ENCODE measurements at places on chromosomes 2 and 18. TPM values are rescaled to one million over a fixed set of nuclear protein-coding genes. Genes with fewer than 3 reads are reported as not detected.

The FTCDNL1 gene
- total RNA-seq: 3.8 TPM

The CMPK2 gene
- total RNA-seq: 7.2 TPM

- H3K4me3 ChIP-seq: no peak overlapping the region
- no peaks in the 10 kb centered on the region for H3K27me3 ChIP-seq
- H3K27ac ChIP-seq: no peak overlapping the region
- H3K4me1 ChIP-seq: peaks cover 6% of the 10 kb centered on the region
- peaks cover 2% of the 10 kb centered on the region for H3K36me3 ChIP-seq
Observed at GRCh38 chr2:172640389-172640788, 84.5 kb downstream of the PDK1 start.

The DRC1 gene
- total RNA-seq: not detected

DNA sequence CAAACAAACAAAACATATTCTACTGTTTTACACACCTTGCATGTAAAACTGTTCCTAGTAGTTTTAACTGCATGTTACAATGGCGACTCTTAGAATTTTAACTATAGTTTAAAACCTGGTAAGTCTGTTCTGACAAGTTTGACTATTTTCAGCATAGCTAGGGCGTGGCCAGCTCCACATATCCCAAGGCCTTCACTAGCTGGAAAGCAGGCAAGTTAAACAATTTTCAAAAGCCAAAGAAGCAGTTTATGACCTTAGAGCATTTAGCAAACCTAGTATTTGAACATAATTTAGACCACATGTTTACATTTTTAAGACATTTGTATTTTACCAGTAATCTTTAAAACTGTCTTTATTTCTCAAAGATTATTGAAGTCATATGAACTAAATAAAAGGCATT is 402.8 kb upstream of the SYT4 start:
- H3K27me3 ChIP-seq: no peaks in the 10 kb centered on the region
- no peak for DNase-seq
- no peak overlapping the region for H3K4me3 ChIP-seq
- no peak overlapping the region for H3K27ac ChIP-seq

The C2orf15 gene
- 1.4 TPM for total RNA-seq

- DNase-seq: peak; percentile 58
- H3K27ac ChIP-seq: no peak overlapping the region
- peak overlapping the region; percentile 75 for H3K4me3 ChIP-seq
- H3K4me1 ChIP-seq: peaks cover 2% of the 10 kb centered on the region
Observed at GRCh38 chr2:9950521-9951271, 797 bp upstream of the GRHL1 start.

- H3K4me3 ChIP-seq: no peak overlapping the region
- no peaks in the 10 kb centered on the region for H3K36me3 ChIP-seq
Observed at GRCh38 chr2:156779416-156780120, 343.4 kb downstream of the GPD2 start.

The DLX2 gene
- not detected for total RNA-seq

The GLI2 gene
- total RNA-seq: not detected

DNA sequence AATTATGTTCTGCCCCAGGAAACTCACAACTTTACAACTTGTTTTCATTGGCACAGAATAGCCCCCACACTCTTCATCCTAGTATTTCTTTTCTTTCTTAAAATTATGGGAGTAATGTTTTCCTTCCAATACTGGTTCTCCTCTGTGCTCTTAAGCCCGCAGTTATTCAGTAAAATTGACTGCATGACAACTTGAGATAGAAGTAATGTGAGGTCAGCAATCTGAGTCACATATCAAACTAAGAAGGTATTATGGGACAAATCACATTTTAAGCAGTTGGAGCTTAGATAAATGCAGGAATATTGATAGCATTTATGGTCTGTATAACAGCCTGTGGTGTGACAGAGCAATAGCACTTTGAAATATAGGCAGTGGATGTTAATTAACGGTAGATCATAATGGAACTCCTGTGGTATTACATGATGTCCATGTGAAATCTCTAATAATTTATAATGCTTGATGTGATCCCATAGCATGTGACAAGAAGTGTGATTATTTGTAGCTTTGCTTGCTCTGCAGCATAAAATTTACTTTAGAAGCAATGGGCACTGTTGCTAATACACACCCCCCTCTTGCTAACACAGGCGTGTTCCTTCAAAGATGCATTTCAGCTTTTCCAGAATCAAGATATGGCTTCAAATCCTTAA is 351.4 kb upstream of the CDH20 start:
- no peak overlapping the region for H3K4me3 ChIP-seq
- H3K36me3 ChIP-seq: no peaks in the 10 kb centered on the region
- H3K27me3 ChIP-seq: no peaks in the 10 kb centered on the region
- H3K27ac ChIP-seq: no peak overlapping the region
- no peaks in the 10 kb centered on the region for H3K4me1 ChIP-seq
- DNase-seq: no peak

DNA sequence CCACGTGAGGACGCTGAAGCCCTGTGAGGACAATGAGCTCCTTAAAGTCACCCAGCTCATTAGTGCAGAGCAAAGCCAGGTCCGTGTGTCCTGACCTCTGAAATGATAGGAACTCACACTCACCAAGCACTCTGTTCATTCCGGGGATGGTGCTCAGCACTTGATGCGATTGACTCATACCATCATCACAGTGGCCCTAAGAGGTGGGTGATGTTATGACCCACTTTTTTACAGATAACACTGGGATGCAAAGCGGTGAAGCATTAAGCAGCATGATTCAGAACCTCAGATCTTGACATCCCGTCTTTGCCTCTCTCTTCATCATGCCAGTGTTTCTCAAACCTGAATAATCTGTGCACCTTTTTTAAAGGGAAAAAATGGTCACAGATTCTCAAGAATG is 234.8 kb downstream of the ALPK2 start:
- no peak overlapping the region for H3K27ac ChIP-seq
- peaks cover 14% of the 10 kb centered on the region for H3K4me1 ChIP-seq
- DNase-seq: no peak

DNA sequence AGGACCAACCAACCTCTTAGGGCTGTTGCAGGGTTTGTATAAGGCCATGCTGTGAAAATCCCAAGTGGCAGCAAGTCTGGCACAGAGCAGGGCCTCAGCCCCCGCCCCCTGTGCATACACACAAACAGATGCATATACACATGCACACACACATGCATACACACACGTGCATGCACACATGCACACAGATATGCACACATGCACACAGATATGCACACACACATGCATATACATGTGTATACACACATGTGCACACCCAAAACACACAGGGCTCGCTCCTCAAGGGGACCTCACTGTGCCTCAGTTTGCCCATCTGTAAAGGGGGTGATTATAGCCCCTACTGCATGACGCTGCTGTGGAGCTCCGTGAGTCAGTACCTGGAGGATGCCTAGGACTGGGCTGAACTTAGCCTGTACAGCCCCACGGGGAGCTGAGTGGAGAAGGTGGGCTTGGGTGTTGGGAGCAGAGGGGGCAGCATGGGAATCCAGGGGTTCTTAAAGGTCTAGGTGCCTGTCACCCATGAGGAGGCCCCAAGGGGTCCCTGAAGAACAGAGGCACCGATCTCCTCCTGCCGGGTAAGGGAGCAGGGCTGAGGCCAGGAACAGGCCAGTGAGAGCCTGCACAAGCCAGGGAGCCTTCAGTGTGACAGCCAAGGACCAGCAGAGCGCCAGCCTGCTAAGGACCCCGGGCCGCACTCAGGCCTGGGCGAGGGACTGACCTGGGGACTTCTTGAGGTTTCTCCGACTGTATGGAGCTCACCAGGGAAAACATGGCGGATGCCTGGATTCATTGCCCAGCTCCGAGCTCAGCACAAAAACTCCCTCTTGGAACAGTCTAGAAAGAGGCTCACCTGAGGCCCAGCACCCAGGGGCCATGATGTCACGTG is 24.0 kb upstream of the ALPI start:
- no peak overlapping the region for H3K27ac ChIP-seq
- no peaks in the 10 kb centered on the region for H3K4me1 ChIP-seq
- no peak for DNase-seq
- H3K4me3 ChIP-seq: no peak overlapping the region
- no peaks in the 10 kb centered on the region for H3K36me3 ChIP-seq

- no peaks in the 10 kb centered on the region for H3K36me3 ChIP-seq
- H3K4me3 ChIP-seq: no peak overlapping the region
- no peak for DNase-seq
Observed at GRCh38 chr2:215751200-215751910, 262.0 kb downstream of the MREG start.

DNA sequence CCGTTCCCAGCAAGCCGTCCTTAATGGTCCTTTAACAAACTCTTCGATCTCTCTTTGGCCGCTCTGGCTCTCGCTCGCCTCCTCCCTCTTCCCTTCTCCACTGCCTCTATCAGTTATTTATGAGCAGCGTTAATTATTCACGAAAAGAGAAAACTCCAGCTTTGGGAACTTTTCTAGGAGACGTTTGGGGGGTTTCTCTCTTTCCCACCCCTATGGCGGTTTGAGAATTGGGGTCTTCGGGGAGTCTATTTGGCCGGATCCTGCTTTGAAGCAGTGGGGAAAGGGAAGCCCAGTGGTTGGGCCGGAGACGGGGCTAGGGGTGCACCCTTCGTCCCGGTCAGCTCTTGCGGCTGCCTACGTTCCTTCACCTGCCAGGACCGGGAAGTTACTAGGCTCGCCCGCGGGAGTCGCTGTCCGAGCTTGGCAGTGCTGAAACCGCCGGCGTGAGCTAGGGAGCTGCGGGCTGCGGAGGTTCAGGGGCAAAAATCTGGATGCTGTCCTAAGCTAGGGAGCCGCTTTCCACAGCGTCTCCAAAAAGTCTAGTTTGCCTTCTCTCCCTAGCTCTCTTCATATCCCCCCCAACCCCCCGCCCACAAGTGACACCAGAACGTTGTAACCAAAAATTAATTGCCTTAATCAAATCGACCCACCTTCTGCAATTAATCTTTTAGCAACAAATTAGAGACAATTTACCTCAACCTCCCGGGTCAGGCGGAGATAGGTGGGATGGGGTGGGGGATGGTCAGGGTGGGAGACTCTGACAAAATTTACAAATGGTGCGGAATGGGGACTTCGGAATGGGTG is 8.9 kb upstream of the SKOR2 start:
- no peak overlapping the region for H3K27ac ChIP-seq
- peaks cover 7% of the 10 kb centered on the region for H3K4me1 ChIP-seq
- no peak overlapping the region for H3K4me3 ChIP-seq
- peak; percentile 65 for DNase-seq

DNA sequence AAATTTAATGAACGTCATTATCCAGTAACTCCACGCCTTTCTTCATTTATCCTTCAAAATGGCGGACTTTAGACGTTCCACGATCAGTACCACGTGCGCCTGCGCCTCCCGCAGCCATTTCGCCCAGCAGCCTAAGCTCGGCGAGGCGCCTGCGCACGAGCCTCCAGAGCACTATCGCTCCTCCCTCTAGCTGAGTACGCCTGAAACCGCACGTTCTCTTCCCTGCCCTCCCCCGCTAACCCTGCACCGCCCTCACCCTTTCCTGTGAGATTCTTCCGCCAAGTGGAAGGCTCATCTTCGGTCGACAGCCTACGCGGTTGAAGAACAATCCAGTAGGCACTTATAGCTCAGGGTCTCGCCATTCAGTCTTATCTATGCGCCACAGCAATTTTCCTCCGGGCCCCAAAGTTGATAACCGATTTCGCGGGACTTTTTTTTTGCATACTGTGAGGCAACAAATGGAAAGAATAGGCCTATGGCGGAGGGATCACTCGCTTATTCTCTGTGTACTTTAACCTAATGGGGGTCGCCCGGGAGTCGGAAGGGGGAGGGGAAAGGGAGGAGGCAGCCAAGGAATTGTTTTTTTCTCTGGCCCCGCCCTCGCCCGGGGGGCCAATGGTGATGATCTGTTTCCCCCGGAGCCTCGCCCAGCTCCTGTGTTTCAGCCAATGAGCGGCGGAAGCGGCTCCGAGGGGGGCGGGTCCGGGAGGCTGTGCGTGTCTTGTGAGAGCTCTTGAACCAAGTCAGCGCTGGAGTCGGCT is at the start of gene KDM3A:
TSS of gene KDM3A (plus strand) at position 741 of the 761 bp plus-strand sequence. CDS start 677 bp downstream, outside the sequence.
- H3K4me1 ChIP-seq: peaks cover 37% of the 10 kb centered on the region
- no peaks in the 10 kb centered on the region for H3K27me3 ChIP-seq
- peaks cover 21% of the 10 kb centered on the region for H3K36me3 ChIP-seq

GRCh38 chr18:24582771-24583170 is 122.3 kb downstream of the HRH4 start:
- no peak for DNase-seq
- peaks cover 15% of the 10 kb centered on the region for H3K27me3 ChIP-seq
- no peak overlapping the region for H3K4me3 ChIP-seq
- H3K4me1 ChIP-seq: no peaks in the 10 kb centered on the region

DNA sequence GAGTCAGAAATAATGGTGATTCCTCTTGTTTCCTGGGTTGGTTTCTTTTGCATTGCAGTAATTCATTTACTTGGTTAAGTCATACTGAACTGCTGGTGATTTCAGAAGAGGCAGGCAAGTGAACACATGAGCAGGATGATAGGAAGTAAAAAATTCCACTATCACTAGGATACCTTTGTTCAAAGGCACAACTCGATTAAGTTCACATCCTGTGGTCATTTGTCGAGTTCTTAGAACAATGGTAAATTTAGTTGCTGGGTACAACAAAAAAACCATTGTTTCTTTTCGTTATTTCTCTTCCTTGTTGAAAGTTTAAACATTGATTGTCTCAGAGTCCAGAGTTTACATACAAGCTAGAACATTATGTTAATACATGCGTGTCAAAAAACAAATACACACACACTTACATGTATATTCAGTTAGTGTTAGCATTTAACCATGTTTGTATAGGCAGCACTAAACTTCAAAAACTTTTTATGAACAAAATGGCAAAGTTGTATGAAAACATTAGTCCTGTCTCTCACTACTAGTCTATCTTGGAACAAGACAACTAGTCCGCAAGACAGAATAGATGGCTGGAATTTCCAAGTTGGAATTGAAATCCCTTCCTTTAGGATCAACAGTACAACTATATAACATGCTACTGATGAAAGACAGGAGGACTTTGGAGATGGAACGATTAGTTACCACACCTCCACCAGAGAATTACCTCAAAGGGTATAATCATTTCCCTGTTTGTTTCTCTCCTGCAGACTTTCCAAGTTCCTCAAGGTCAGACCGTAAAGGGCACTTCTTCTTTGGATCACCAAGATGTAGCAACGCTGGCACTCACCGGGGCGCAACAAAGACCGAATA is 26.2 kb downstream of the STK39 start:
- H3K4me3 ChIP-seq: no peak overlapping the region
- no peak for DNase-seq
- H3K27me3 ChIP-seq: no peaks in the 10 kb centered on the region
- peaks cover 48% of the 10 kb centered on the region for H3K4me1 ChIP-seq

GRCh38 chr18:39806525-39806924 is 2148.5 kb upstream of the PIK3C3 start:
- no peaks in the 10 kb centered on the region for H3K27me3 ChIP-seq
- no peaks in the 10 kb centered on the region for H3K36me3 ChIP-seq
- no peak overlapping the region for H3K27ac ChIP-seq
- DNase-seq: no peak

- no peak for DNase-seq
- peaks cover 33% of the 10 kb centered on the region for H3K36me3 ChIP-seq
- peak overlapping the region; percentile 75 for H3K27ac ChIP-seq
- H3K4me1 ChIP-seq: peaks cover 45% of the 10 kb centered on the region
- H3K27me3 ChIP-seq: no peaks in the 10 kb centered on the region
- H3K4me3 ChIP-seq: peak overlapping the region; percentile 78
Observed at GRCh38 chr18:710418-711300, 1.8 kb downstream of the ENOSF1 start.
